ENCODE measurements at places on chromosomes 13 and 19.

- no peak for DNase-seq
These were observed 109.2 kb downstream of the ESD start for GRCh38 chr13:46687810-46688209.

GRCh38 chr19:17538684-17539237, 16.7 kb upstream of the COLGALT1 start:
- DNase-seq, result no peak

GRCh38 chr19:18672044-18672451, 11.4 kb upstream of the CRTC1 start:
- DNase-seq, result no peak

GRCh38 chr13:41762796-41763195, 198.1 kb downstream of the VWA8 start:
- no peak for DNase-seq

DNA sequence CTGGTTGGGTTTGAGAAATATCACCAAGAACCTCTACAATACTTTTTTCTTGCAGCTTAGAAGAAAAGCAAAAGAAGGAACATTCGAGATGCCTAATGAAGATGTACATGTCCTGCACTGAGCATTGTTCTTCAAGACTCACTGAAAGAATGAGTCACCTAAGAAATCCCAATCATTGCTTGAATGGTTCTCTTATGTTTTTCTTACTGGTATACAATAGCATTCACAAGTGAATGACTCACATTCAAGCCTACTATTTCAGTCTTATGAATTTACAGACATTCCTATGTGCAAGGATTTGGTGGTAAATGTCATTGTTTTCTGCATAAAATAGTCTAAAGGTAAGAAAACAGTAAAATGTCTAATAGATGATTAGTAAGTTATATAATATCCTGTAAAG, 594.6 kb downstream of the PCDH9 start:
- DNase-seq, result no peak

DNA sequence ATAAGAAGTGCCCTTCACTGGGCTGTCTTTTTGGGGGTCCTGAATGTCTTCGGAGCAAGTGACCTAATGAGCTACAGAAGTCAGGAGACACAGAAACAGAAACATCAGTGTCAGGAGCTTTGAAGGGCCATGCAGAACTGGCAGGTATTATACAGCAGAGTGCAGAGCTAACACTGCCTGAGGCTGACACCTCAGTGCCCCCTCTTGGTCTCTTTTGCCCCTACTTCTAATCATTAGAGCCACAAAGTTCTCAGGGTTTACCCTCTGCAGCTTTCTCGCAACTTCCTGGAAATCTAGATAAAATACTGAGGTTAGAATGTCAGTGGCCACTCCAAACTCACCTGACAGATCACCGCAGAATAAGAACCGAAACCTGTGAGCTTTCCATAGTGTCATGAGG, 172.7 kb downstream of the B3GLCT start:
- DNase-seq, result no peak

DNA sequence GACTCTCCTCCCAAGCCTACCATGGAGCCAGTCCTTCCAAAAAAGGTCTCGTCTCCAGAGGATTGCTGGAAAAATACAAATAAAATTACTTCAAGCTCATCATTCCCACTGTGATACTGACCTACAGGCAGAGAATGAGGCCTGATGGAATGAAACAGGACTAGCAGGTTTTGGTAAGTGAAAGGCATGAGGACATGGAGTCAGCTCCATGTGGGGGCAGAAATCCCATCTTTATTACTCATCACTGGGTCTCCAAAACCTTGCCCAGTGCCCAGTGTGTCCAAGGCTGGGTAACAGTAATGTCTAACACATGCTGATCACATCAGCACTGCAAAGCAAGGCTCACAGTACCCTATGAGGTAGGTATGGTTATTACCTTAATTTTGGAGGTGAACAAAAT, 235.4 kb downstream of the DNAJC15 start:
- DNase-seq, result no peak

All from right cardiac atrium (tissue), 5 donors.